ENCODE measurements at places on chromosomes 13 and 19.

- no peak for DNase-seq
Measured at GRCh38 chr19:15672580-15673175, at the start of gene CYP4F12. Gene CYP4F12 (plus strand): TSS chr19:15673087. CDS start chr19:15673530, 443 bp downstream.

DNA sequence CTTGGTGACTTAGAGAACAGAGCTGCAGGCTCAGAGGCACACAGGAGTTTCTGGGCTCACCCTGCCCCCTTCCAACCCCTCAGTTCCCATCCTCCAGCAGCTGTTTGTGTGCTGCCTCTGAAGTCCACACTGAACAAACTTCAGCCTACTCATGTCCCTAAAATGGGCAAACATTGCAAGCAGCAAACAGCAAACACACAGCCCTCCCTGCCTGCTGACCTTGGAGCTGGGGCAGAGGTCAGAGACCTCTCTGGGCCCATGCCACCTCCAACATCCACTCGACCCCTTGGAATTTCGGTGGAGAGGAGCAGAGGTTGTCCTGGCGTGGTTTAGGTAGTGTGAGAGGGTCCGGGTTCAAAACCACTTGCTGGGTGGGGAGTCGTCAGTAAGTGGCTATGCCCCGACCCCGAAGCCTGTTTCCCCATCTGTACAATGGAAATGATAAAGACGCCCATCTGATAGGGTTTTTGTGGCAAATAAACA is 9.9 kb downstream of the APOC1 start:
- DNase-seq = no peak

- no peak for DNase-seq
Measured at GRCh38 chr13:95492044-95492801, 60.3 kb upstream of the CLDN10 start.

DNA sequence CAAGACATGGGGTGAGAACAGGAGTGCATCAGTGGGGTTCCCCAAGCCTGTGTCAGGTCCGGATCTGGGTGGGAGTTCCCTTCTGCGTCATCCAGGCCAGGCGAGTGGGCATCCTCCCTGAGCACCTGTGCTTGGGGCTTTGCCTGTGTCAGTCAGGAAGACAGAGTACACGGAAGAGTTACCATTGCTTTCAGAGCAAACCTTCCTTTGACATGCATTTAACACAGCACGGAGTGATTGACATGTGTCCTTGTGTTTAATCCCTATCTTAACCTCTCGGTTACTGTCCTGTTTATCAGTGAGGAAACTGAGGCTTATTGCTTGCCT is 47.6 kb downstream of the CAPN12 start:
- DNase-seq = no peak

DNA sequence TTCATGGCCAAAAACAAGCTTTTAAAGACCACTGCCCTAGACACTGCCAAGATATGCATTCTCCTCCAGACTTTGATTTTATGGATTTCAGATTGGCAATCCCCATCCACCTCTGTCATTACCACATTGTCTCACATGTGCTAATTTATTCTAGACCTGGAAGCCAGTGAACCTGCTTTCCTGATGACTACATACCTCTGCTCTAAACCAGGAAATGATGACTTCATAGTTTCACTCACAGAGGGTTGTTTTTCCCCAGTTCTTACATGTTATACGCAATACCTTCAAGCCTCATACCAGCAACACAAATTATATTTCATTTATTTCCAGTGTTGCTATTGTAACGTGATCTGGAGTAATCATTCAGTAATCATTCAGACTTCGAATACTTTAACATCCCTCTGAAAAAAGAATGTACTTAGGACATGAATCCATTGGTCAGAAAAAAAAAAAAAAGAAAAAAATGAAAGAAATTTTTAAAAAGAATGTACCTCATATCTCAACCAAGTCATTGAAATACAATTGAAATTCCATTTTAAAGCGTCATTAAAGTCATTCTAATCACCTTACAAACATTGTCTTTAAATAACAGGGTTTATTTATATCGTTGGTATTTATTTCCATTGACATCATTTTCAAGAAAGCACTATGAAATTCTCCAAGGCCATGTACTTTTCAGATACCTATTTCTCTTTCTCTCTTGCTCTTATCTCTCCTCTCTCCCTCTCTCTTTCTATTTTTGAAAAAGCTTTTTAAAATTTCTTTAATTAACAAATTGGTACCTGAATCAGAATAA is 33.4 kb upstream of the KLF5 start:
- DNase-seq = no peak

DNA sequence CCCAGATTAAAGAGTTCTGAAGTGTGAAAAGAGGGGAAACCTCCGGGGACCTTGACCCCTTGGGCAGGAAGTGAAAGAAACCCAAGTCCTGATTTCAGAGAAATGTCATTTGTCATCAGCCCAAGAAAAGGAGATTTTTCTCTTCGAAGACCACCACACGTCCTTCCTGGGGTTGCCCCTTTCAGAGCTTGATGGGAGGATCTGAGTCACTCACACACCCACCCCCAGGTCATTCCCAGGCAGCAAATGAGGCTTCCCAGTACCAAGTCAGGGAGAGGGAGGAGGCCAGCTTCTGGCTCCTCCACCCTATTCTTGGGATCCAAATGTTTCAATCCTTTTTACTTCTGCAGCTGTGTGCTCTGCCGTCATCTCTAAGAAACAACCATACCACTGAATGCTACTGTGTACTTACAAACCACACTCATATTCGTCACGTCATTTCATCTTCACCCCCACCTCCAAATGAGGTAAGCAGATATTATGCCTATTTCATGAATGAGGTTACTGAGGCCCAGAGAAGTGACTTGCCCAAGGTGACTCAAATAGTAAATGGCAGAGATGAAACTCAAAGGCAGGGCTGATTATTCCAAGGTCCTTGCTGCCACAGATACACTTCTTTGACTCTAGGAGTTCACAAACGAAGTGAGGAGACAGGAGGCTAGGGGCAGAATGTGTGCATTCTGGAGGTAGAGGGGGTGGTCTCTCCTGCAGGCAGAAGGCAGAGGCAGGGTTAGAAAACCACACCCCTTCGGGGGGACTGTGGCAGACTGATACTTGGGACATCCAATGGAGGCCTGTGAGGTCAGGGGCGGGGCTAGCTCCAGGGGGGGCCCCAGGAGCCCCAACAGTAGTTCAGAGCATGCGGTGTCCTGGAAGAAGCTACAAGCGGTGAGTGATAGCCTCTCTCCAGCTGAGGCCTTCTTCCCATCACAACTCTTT is 5.0 kb upstream of the KMT2B start:
- DNase-seq = no peak

GRCh38 chr13:88051746-88052482 is 380.7 kb downstream of the SLITRK5 start:
- DNase-seq = no peak

Measured in activated CD8-positive, alpha-beta memory T cell treated with anti-CD3 and anti-CD28 coated beads for 1 hour (primary cell).